ENCODE measurements at places on chromosomes 4 and X.

DNA sequence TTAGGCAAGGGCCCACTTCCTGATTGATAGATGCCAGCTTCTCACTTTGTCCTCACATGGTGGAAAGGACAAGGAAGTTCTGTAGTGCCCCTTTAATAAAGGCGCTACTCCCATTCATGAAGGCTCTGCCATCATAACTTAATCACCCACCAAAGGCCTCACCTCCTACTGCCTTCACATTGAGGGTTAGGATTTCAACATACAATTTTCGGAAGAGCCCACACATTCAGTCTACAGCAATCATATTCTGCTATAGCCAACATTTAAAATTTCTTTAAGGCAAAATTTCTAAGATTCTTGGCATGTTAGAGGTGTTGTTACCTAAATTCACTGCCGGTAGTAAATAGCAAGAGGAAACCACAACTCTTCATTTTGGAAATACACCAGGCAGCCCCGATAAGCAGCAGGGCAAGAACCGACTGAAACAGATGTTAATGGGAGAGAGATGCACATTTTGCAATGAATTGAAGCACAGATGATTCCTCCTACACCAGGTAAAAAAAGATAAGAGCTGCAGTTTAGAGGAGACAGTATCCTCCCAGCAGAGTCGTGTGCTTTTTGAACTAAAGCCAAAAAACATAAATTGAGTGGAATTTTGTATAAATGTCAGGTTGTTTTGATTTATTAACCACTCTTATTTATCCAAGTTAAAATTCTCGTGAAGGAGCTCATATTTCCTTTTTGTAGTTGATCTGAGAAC is 594.9 kb downstream of the KCTD8 start:
- no peak for DNase-seq

DNA sequence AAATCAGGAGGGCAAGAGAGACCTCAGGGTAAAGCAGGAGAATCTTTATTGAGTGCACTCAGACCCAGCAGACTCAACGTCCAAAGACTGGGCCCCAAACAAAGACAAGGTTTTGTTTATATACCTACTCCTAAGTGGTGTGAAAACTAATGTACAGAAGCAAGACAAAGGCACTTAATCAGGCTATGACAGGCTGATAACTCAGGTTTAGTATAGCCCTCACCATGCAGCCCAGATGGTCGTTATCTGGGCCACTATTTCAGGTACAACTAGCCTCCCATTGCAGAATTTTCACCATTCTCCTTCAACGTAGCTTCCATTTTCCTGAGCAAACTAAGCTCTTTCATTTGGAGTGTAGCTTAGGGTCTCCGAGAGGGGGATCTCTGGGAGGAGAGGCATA is 36.9 kb downstream of the SULT1E1 start:
- no peak for DNase-seq

DNA sequence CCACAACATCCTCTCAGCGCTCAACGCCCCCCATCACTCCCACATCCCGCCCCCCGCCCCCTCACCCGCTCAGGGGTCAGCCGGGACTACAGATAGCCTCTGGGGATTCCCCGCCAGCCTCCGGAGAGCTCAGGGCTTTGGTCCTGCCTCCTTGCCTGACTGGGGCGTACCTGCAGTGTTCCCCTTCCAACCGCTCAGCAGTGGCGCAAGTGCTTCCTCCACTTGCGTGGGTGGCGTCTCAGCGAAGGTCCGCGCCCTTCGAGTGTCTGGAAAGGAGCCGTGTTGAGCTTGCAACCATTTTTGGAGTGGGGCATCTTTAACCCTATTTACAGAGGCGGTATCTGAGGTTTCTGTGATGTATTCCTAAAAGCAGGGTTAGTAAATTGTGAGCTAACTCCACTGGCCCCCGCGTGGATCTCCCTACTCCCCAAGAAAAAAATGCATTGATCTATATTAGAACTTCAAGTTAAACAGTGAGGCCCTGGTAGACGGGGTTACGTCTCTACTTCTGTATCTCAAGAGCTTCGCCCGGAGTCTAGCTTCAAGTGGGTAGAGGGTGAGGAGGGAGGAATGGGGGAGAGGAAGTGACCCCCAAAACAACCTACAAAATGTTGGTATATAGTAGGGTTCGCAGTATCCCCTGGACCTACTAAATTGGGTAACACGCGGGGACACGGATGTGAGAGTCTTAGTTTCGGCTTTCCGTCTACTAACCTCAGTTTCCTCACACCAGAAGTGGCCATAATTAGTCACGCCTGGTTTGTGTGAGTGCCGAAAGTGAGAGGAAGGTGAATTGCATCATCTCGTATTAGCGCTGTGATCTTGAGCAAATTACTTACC is 16.1 kb downstream of the NKX3-2 start:
- DNase-seq, result peak; percentile 76

DNA sequence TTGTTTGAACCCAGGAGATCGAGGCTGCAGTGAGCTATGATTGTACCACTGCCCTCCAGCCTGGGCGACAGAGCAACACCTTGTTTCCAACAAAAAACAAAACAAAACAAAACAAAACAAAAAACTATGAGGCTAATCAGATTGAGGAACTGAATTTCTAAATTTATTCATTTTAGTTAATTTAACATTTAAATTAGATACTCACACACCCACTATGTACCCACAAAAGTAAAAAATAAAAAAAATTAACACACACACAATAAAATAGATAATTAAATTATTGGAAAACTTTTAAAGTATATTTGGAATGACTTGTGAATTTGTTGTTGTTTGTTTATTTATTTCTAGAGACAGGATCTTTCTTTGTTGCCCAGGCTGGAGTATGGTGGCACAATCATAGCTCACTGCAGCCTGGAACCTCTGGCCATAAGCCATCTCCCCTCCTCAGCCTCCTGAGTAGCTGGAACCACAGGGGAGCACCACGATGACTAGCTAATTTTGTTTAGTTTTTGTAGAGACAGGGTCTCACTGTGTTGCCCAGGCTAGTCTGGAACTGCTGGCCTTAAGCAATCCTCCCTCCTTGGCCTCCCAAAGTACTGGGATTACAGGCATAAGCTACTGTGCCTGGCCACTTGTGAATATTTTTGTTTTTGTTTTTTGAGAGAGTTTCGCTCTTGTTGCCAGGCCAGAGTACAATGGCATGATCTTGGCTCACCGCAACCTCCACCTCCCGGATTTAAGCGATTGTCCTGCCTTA is 9.8 kb upstream of the ZNF157 start:
- DNase-seq, result no peak

DNA sequence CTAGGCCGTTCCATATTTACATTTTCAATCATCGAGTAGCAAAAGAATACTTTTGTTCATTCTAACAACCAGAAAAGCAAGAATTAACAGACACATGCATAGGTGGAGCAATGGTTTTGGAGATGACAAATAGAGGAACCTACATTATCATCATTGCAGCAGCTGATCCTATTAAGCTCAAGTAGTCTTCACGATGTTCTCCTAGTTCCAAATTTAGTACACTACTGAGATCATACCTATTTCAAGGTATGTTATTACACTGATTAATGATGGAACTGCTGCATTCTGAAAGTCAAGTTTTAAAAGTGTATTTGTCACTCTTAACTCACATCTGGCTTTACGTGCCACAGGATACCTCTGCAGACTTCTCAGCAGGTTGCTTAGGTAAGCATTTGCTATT is 87.4 kb downstream of the ADGRA3 start:
- DNase-seq, result no peak

DNA sequence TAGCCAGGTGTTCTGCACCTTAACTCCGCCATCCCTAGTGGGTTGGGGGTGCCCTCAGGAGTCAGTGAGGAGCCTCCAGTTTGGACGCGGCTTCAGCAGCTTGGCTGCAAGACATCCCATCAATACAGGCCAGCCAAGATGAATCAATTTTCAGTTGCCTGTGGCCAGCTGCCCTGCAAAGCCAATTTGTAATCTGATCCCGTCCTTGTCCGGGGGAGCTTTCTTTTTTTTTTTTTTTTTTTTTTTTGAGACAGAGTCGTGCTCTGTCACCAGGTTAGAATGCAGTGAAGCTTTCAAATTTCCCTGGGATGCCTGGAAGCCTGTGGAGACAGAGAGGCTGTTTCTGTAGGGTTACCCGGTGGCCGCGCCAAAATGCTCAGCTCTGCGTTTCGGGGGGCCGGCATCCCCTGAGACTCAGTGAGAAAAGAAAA is 192.5 kb downstream of the ASMT start:
- DNase-seq, result no peak

GRCh38 chr4:172628263-172628662 is 540.3 kb upstream of the GALNT7 start:
- DNase-seq, result no peak

DNA sequence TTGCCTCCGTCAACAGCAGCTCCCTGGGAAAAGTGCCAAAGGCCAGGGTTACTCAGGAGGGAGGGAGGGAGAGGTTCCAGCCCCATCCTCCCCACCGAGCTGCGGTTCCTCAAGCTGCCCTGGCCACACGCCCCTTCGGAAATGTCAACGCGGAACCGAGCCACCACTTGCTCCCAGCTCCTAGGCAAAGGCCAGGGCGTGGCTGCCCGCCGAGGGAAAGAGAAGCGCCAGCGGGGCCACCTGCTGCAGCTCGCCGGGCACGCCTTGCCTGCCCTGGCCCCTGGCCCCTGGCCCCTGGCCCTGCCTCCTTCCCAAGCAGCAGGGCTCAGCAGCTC is 15.3 kb downstream of the SLC6A8 start:
- DNase-seq, result no peak

- no peak for DNase-seq
These were observed 966 bp upstream of the KIAA0232 start for GRCh38 chr4:6781561-6781960.

GRCh38 chrX:153414856-153415510 is 3.7 kb downstream of the ZFP92 start:
- DNase-seq, result peak; percentile 85

- no peak for DNase-seq
These were observed 107.0 kb downstream of the NDST3 start for GRCh38 chr4:118141240-118141639.

DNA sequence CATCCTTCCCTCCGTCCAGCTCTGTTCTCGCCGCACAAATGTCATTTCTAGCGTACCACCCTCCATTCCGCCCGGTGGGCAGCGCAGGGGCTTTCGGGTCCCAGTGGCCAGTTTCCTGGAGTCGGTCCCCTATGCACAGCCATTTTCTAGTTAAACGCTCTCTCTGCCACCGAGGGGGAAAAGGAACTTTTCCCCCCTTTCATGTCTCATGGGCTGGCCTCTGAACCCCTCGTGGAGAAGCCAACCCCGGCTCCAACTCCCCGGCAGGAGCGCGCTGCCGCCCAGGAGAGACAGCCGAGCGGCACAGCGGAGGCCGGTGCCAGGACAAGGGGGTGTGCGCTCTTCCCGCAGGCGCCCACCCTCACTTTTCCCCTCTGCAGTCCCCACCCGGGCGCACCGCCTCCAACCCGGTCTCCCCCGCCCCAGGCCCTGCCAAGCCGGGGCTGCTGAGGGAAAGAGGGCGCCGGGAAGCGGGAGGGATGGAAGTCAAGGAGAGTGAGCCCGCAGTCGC is 662 bp downstream of the APBB2 start:
- DNase-seq, result peak; percentile 3

- no peak for DNase-seq
These were observed 46.7 kb downstream of the ENPP6 start for GRCh38 chr4:184171011-184171410.

GRCh38 chrX:39318506-39319343 is 517.5 kb downstream of the MID1IP1 start:
- DNase-seq, result no peak

DNA sequence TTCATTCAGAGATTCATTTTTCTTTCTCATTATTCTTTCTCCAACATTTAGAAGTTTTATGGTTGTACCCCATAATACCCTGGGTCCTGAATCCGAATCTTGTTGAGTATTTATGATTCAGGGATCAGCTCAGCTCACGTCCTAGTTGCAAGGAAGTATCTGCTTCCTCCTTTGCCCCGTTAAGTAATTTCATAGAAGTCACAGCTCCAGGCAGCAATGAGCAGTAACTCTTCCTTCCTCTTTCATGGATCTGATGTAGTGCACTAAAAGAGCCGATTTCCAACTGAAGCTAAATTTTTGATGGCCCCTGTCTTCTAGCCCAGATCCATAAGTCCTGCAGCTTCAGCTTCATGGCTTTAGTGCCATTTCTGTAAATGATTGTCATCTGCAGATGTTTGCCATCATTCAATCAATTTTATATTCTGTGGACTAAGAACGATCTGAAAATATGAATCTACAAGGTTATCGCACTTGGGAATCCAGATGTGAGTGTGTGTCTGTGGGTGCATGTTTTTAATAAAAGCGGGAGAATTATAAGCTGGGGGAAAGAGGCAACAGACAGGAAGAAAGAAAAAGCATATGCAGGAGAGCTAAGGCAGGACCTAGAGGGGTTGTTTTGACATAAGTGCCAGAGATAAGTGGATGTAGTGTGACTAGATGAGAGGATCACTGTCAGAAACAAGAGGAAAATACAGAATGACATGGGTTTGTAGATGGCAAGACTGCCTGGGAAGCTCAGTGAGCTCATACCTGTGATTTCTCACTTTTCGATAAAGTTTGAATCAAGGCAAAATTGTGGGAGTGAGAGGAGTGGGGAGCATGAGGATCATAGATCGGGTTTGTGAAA is 17.5 kb downstream of the VEGFD start:
- DNase-seq, result peak; percentile 71

- DNase-seq, result peak; percentile 74
These were observed 115.0 kb upstream of the HS3ST1 start for GRCh38 chr4:11543706-11544105.

GRCh38 chr4:44965435-44966095 is 239.2 kb upstream of the GNPDA2 start:
- no peak for DNase-seq

GRCh38 chr4:99043346-99043745 is 45.2 kb downstream of the ADH5 start:
- DNase-seq, result no peak

GRCh38 chrX:150896632-150897031 is 1.8 kb downstream of the CD99L2 start:
- no peak for DNase-seq

- no peak for DNase-seq
These were observed 54.7 kb downstream of the MFAP3L start for GRCh38 chr4:169971456-169972015.

- DNase-seq, result peak; percentile 18
These were observed 38.2 kb downstream of the HPGDS start for GRCh38 chr4:94304365-94304971.

GRCh38 chr4:75107755-75108612 is 175.1 kb downstream of the PARM1 start:
- DNase-seq, result no peak

- DNase-seq, result no peak
These were observed 424.5 kb upstream of the FAM47C start for GRCh38 chrX:36583674-36584073.

DNA sequence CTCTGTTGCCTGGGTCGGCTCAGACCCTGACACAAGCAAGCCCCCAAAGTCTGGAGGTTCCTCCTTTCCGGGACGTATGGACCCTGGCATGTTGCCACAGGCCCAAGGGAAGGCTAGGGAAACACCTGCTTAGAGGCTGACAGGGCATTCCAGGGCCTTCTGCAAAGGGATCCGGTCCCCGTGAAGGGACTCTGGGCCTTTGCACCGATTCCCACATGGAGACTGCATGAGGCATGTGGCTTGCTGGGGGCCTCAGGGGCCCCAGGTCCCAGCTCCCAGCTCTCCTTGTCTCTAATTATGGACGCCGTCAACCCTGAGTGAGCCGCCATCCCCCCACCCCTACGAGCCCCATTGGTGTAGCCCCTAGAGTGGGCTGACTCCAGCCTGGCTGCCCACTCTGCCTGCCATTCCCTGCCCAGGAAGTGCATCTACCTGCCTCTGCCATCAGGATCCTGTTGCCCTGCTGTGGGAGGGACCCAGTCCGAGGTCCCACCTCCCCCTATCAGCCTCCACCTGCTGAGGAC is 4.2 kb upstream of the RGS12 start:
- no peak for DNase-seq
